ENCODE measurements at places on chromosomes 7 and 10.

- DNase-seq: no peak
These were observed 103.2 kb upstream of the PPIF start for GRCh38 chr10:79244068-79244442.

DNA sequence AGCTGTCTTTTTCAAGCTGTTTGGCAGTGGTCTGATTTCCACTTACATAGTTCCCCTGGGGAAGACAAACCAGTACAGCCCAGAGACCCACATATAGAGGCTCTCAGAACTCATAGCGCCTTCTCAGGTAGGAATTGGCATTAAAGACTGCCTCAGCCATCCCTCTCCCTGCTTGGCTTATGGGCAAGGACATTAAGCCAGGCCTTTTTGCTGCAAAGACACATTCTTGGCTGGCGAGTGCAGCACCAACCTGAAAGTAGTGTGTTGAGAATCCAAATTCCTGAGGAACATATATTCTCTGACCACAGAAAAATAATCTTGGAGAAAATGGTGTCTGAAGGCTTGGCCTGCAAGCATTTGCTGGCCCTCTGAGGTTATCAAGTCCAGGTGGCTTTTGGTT lies 39.2 kb upstream of the HPS1 start:
- no peak for DNase-seq

DNA sequence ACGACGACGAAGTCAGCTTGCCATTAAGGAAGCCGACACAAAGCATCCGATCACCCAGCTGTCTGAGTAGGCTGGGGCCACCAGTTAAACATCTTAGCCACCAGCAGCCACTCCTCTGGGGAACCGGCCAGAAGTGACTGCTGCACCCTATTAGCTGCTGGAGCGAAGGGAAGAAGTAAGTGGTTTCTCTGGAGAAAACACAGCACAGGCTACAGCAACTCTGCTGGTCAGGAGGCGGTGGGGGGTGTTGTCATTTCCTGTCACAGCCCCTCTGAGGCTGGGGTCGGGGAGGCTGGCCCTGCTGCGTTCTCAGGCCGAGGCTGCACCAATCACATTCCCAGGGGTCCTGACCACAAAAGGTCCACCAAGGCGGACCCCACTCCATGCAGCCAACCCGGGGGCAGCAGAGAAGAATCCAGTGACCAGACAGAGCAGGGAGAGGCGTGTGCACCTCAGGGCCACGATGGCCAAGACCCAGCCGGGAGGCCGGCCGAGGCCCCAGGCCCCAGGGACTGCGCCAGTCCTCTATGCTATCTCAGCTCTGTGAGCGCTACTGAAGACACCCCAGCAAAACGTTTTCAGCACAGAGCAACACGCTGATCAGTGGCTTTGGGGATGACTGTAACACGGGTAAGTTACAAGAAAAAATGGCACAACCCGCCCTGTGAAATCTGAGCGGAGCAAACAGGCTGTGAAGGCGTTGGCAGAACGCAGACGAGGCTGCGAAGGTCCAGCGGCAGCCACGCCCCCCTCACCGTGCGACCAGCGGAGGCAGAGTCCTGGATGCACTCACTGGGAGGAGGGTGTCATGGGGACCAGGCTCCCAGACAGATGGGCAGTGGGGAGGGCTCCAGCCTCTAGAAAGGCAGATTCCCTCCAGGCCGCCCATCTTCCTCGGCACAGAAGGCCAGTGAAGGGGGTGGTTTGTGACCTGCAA lies 24.8 kb downstream of the STK32C start:
- no peak for DNase-seq

DNA sequence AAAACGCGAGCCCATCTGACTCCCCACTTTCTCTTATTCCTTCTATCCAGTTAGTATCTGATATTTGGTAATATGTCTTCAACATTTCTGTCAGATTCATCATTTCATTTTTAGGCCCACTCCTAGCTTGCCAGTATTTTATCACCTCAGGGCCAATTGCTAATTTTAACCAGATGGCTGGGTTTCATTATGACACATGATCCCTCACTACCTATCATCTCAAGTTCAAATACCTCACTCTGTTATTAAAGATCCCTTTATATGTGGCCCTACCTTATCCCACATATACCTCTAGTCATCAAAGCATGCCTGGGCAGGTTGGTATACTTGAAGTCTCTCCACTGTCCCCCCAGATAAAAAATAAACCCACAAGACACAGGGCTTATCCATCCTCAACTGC lies 104.9 kb downstream of the RNLS start:
- no peak for DNase-seq

DNA sequence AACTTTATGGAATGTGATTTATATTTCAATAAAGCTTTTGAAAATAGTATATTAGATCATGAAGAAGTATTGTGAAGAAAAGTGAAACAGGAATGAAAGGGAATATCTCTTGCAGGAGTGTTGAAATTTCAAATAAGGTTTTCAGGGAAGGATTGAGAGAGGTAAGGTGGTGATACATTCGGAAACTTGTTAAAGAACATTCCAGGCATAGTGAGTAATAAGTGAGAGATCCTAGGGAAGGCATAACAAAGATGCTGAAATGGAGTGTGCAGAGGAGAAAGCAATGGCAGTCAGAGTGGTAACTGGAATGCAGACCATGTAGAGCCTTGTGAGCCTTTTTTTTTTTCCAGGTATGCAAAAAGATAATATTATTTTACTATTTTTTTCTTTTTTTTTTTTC lies 4.1 kb downstream of the OR9A4 start:
- no peak for DNase-seq

GRCh38 chr7:147078312-147078711 lies 961.7 kb downstream of the CNTNAP2 start:
- DNase-seq: no peak

DNA sequence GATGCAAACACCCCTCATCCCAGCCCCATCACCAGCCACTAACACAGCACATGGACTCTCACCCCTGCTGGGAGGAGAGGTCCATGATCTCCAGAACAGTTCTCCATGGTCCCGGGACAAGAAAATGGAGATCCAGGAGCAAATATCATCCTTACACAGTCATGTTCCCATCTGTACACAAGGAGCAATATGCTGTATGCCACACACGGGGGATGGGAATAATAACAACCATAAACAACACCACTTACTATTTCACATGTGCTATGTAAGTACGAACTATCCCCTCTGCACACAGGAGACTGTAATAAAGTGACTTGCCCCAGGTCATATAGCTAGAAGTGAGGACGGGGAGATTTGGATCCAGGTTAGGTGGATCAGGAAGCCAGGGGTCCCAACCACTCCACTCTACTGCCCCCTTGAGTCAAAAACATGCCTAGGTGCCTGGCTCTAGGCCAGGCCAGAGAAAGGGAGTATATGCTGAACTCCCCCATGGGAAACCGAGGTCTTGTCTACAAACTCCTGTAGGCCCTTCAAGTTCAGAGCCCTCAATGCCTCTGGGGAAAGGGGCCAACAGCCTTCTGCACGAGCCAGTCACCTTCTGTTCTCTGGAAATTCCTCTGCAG lies 34.1 kb downstream of the LRRC20 start:
- DNase-seq: no peak

- no peak for DNase-seq
These were observed 77.9 kb downstream of the HECTD2 start for GRCh38 chr10:91487911-91488582.

GRCh38 chr10:38025283-38025682 lies 14.8 kb downstream of the ZNF33A start:
- DNase-seq: no peak

DNA sequence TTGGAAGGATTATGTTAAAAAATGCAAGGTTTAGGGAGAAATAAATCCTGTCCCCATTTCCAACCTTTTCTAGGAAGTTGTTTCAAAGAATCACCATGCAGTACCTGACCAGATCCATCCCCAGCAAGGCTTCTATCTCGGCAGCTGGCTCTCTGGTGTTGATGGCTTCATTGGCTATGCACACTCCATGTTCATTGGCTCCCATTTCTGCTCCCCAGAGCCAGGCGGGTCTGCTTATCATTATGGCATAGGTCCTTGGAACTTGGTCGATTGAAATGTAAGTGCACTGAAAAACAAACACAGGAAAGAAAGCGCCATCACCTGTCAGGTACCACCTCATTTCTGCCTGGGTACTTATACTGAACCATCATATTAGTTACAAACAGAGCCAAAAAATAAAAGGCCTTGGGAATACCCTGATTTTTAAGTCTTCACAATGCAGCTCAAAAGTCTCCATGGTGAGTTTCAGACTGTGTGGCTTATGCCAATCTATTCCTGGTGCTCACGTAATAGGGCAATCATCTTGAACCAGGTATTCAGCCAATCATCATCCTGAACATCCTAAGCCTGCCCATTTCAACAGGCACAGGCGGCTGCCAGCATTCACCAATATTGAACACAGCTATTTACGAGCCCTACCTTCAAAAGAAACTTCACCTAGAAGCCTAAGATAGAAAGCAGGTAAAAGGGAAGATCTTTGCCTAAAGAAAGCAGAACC lies 34.4 kb downstream of the SCRN1 start:
- DNase-seq: no peak

GRCh38 chr7:7104314-7104698 lies 78.0 kb upstream of the C1GALT1 start:
- no peak for DNase-seq

- no peak for DNase-seq
These were observed 14.0 kb downstream of the AOAH start for GRCh38 chr7:36710186-36710791.

GRCh38 chr7:7978860-7979259 lies 10.3 kb downstream of the GLCCI1 start:
- DNase-seq: no peak

DNA sequence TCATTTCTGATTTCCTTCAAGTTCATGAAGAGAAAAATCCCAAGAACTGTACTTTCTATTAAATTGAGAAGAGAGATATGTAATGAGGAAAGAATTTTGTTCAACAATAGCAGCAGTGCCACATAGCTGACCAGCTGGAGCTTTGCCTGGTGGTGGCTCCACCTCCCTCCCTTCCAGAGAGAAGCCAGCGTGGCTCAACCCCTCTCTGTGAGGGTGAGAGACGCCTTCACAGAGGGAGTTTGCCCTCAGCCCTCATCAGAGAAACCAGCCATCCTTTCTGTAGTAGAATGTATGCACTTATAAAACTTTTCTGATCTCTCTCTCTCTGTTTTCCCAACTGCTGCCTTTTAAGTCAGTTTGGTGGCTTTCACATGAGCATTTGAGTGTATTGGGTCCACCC lies 20.5 kb upstream of the COL1A2 start:
- peak; percentile 88 for DNase-seq

DNA sequence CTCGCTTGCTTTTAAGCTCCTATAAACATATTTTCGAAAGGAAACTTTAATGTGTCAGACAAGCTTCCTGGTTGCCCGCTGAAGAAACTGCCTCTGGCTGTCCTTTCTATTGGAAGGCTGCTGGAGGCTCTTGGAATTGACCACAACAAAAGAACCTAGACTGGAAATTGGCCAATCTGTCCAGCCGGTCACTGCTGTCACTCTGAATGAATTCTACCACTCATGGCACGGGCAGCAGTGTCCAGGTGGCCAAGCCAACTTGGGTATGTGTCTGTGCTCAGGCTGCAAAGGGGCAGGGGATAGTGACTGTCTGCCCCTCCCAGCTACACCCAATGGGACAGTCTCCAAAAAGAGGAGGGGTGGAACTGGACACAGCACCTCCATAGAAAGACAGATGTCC lies 57.6 kb downstream of the CDH23 start:
- DNase-seq: no peak

DNA sequence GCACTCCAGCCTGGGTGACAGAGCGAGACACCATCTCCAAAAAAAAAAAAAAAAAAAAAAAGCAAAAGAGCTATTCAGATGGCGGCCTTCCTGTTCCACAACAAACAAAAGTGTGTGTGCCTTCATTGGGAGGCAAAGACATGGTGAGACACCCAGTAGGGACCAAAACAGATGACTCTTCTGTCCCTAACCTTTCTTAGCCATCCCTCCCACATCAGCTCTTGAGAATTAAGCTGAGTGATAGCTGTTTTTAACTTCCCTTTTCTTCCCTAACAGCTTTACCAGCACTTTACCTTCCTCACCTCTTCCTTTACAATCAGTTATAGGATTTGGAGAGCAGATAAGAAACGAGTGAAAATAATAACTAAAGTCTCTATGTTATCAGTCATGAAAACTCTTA lies 48.2 kb downstream of the ARMH3 start:
- DNase-seq: no peak

DNA sequence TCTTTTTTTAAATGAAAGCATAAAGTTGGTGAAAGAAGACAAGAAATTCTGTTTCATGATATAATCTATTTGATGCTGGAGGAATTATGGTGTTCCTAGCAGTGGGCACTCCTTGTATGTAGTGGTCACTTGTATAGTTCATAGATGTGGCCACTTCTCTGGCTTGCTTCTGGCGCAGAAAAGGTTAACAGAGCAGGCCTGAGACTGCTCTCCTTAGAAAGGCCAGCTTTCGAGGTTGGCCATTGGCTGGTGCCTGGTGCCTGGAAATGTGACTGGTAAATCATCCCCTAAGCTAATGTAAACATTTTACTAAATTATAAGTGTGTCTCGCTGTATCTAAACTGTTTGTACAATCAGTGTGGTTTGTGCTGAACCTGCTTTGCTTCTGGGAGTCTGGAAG lies 276.1 kb downstream of the PHTF2 start:
- DNase-seq: no peak

DNA sequence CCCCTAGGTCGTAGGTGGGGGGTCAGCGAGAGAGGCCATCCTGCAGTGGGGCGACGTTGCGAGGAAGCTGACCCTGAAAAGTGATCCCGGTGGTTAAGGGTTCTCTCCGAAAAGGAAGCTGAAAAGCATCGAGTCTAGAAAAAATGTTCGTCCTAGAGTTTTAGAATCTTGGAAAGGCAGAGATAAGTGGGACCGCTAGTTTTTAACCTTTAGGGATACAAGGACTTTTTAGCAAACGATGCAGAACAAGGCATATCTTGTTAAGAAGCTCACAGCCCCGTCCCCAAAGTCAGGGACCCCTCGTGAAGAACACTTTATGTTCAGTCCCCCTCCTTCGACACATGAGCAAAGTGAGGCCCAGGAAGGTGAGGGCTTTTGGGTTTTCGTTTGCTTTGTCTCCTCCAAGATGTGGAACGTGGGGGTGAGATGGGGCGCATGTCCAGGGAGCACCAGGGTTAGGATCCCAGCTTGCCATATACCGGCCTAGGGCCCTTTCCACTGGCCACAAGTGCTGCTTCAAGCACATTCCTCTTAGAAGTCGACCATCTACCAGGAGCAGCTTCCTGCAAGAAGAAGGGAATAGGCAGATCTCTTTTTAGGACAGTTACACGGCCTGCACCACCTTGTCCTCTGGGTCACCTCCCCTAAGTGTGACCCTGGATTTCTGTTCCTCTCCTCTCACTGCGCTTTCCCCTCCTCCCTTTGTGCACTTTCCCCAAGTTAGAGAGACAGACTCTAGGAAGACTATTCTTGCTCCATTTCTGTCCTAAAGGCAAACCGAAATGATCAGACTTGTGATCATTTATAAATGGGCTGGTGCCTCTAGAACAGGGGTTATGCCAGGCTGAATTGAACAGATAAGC lies 969 bp downstream of the SLC35G1 start:
- no peak for DNase-seq

GRCh38 chr10:78861529-78862327 lies 207.0 kb upstream of the ZMIZ1 start:
- DNase-seq: no peak

DNA sequence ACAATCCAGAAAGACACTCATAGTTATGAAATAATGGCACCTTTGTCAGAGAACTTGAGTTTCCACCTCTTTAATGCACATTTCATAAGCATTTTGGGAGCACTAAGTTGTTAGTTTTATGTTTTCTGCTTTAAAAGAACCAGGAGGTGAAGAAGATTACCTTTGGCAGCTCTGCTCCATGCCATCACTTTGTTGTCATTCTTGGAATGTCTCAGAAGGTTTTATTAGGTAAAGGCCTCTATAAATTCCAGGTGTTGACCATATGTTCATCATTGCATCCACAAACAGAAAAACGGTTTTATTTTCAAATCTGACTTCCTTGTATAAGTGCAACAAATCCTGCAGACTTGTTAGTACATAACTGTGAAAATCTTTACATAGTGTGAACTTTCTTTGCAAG lies 424.8 kb downstream of the MDFIC start:
- no peak for DNase-seq

All from left forelimb (tissue), 1 donor.